ENCODE measurements at places on chromosomes 13 and 19.

GRCh38 chr13:110944121-110944967, 29.5 kb upstream of the ANKRD10 start:
- no peak for DNase-seq

DNA sequence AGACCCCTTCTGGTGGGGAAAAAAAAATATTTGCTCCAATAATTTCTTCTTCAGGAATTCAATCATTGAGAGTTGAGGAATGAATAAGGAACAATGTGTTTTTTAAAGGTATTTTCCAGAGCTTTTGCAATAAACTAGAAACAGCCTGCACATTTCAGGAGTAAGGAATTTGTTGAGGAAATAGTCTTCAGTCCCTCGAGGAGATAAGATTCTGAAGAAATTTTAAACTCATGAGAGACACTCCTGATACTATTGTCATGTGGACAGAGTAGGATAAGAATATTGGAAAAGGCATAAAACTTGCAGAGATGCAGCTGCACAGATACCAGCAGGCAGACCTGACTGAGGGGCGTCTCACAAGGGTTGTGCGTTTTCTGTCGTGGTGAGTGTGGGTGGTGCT, 36.6 kb downstream of the COMP start:
- DNase-seq: no peak

DNA sequence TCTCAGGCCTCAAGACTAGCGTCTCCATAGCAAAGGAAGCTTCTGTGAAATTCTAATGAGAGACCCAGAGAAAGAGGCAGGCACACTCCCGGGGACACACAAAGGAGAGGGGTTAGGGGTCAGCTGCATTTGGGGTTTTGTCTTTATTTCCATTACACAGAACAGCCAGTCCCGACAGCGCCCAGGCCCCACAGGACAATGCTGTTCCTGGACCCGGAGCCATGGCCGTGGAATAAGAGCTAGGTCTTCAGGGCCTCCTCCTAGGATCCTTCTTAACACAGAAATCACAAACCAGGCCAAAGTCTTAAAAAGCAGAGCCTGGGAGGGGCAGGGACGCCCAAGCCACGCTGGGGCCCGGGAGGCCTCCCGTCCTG, 22.8 kb downstream of the KCTD15 start:
- DNase-seq: no peak

DNA sequence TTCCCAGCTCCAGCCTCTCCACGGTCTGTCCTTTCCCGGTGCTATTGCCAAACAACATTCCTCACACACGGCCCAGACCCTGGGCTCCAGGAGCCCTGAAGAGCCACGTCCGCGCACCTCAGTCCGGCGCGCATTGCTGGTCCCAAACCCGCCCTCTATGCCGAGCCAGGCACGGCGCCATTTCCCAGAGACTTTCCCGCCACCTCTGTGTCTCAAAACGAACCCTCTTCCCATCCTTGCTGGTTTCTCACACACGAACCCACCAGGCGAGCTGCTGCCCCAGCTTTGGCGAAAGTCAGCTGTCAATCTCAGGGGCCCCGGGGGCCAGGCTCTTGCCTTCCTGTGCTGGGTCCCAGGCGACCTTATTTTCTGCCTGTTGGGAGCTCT, 28.0 kb upstream of the F7 start:
- DNase-seq: no peak

DNA sequence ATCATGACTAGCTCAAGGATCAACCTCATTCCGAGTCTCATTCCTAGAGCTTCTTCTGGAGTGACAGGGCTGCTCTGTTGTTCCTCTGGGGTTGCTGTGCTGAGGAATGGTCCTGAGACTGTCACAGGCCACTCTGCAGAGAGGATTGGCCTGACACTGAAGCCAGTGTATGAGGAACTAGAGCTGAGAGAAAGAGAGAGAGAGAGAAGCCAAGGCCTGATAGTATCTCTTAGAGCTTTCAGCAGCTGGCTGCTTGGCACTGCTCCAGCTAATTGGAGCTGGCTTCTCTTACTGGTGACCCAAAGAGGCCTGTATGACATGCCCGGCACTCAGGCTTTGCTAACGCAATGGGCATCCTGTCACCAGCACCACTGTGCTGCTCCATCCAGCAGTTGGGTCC, 73.4 kb upstream of the FLT1 start:
- DNase-seq: no peak

DNA sequence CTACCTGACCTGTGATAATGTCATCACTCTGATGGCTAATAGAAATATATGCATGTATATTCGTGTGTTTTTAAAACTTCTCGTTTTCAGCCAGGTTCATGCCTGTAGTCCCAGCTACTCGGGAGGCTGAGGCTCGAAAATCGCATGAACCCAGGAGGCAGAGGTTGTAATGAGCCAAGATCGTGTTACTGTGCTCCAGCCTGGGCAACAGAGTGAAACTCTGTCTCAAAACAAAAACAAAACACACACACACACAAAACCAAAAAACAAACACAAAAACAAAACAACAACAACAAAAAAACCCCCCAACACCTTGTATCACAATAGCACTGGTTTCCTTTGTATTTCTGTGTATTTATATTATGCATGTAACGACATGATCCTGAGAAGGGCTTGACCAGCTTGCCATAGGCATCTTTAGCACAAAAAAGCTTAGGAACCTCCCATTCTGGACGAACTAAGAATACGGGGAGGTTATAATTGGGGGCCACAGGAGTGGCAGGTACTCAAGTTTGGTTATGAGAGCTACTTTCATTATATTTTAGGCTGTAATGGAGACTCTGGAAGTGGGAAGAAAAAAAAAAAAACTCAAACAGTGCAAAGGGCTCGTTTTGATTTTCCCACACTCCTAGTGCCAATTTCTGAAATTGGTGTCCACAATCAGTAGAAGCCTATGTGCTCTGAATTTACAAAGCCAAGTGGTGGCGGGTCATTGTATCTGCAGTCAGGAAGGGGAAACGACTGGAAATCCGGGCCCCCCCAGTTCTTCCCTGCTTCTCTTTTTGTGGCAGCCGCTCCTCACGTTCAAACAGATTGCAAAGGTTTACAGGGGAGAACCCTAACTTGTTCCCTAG, 1.2 kb upstream of the ACP7 start:
- no peak for DNase-seq

DNA sequence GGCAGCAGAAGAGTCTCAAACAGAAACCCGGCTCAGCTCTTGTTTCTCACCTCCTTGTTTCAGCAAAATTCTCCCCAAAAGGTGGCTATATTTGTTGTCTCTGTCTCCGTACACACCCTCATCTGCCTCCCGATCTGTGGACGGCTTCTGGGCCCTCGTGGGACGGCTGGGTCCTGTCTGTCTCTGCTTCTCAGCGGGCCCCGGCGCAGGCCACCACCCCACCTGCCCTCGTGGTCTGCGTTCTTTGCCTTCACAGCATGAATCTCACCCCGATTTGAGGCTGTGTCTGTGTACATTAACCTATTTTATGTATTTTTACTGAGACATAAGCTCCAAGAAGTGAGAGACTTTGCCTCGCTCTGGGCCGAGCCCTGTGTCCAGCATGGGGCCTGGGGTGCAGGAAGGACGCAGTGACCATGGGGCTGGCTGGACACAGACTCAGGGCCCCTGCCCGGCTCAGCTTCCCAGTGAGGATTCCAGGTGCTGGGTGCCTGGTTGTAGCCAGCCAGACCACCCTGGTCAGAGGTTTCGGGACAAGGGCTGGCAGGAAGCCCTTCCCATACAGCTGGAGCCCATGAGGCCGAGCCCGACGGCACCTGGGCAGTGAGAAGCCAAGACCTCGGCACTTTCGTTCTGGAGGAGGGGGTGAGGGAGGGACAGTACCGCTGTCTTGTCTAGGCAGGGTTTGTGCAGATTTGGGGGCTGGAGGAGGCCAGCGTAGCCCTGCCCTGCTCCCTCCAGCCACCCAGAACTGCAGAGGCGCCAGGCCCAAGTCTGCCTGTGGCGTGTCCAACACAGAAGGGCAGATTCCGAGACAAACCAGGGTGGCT, 78.5 kb upstream of the MCF2L start:
- DNase-seq: no peak

- DNase-seq: no peak
These were observed 41.0 kb upstream of the ZNF91 start for GRCh38 chr19:23436318-23436717.

DNA sequence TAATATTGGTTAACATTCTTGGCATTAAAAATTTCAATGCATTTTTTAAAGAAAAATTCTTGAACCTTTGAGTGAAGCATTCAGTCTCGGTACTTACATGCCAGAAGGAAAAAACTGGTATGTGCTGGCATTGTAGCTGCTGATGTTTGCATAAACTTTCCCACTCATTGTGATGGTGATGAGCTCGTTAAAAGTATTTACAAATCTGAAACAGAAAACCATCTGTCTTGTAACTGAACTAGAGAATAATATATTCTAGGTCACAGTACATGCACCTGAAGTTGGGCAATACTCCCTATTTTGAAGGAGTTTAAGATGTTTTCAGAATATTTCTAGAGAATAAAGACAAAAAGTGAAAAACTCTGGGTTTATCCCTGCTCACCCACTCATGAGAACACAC, 64.1 kb downstream of the SLC15A1 start:
- no peak for DNase-seq

- DNase-seq: no peak
These were observed 3.8 kb upstream of the LRFN3 start for GRCh38 chr19:35932291-35932936.

DNA sequence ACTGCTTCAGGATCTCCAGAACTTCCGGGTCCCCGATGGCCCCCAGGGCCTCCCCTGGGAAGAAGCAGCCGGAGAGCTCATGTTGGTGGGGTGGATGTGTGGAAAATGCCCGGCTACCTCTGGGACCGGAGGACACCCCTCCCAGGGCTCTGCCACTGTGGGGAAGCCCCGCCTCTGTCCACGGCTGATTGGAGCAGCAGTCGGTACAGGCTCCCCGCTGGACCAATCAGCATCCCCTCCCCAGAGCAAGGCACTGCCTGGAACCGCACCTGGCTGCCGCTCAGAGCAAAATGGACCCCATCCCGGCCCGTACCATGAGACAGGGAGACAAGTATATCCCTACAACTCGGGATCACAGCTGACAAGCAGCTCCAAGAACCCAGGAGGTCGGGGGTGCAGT, 6.4 kb downstream of the DOHH start:
- no peak for DNase-seq

- no peak for DNase-seq
These were observed 2.0 kb downstream of the EXOC3L2 start for GRCh38 chr19:45243144-45243732.

GRCh38 chr13:45878966-45879365, 27.4 kb upstream of the SIAH3 start:
- no peak for DNase-seq

GRCh38 chr13:27644302-27644701, 22.6 kb downstream of the POLR1D start:
- DNase-seq: no peak

Data from amniotic stem cell (primary cell).